CD14-positive monocyte (primary cell): ENCODE measurements at places on chromosomes 13 and 19.

DNA sequence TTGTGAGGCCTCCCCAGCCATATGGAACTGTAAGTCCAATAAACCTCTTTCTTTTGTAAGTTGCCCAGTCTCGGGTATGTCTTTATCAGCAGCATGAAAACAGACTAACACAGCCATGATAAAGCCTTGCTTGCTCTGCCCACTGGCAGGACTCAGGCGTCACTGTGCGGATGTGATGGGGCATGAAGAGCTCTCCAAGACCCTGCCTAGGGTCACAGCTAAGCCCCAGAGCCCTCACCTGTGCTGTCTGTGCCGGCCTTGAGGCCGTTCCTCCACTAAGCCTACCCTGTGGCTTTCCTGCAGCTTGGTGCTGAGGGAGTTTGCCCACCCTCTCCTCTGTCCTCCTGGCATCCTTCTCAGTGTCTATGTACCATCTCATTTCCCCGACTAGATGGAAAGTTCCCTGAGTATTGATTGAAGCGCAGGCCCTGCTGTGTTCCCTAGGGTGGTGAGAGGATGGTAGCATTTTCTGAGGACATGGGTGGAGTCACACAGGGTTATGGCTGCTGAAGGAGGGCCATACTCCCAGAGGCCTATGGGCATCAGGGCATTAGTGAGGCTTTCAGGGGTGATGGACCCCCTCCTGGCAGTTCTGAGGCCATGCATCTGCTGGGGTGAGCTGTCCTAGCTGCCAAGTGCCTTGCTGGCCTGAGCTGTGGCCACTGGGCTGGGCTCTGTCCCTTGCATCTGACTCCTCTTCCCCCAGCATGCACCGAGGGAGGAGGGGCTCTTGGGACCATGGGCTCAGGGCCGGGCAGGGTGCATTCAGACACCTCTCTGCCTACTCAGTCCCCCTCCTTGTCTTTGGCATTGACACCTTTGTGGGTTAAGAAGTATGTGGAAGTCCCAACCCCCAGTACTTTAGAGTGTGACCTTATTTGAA is 75.3 kb downstream of the TEX29 start:
- DNase-seq = no peak

DNA sequence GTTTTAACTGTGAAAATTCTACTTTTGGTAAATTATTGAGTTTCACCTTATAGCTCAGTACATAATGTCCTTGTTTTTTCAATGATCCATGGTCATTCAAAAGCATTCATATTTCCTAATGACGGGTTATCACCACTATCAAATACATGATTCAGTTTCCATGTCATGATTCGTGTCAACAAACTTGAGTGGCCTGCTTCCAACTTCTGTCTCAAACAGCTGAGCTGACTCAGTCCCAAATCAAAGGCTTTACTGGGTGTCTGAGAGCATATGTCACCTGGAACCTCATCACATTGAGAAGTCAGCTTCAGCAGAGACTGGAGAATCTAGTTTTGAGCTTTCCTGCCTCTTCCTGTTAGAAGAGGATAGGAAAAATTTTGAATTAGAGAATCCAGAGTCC is 40.3 kb upstream of the SGCG start:
- no peak for DNase-seq

GRCh38 chr13:52669677-52670076 is 17.0 kb downstream of the SUGT1 start:
- no peak for DNase-seq

DNA sequence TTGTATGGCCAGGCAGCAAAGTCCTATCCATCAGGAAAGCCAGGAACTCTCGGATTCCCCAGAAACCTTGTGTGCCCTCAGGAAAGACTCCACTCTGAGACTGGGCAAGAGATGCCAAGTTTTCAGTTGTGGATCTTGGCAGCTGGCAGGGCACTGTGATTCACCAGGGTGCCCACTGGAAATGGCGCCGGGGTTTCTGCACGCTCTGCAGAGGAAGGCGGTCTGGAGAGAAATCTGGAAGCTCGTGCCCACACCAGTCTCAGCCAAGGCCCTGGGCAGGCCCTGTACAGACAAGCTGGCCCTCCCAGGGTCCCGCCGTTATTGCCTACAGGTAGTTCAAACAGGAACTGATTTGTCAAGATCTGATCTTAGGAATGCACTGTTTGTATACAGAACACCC is 4.9 kb downstream of the NAPA start:
- DNase-seq = no peak

DNA sequence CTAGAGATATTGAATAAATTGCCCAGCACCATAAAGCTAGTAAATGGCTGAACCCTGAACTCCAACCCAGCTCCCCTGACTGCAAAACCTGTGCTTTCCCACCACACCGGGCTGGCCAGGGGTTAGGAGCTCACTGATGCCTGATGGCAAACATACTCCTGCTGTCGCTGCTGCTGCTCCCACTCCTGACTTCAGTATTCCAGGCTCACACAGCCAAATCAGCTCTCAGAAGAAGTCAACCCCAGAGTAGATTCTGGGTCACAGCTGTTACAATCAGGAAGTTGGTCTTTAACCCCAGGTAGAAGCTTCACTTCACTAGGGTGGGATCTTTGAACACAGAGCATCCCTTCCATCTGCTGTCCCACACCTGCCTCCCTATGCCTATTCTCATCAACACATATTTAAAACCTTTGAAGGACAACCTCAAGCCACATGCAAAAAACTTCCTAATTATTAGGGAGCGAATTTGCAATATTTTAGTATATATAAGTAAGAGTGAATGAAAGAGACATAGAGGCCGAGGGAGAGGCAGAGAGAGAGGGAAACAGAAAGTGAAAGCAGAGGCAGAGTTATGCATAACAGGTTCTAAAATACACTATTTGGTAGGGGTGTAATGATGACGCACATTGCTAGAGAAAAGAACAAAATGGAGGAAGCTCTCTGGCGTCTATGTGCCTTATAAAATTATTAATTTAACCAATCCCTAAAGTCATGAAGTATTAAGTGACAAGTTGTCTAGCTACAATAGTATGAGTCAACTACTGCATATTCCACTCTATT is 99.4 kb upstream of the SERP2 start:
- peak; percentile 74 for DNase-seq

DNA sequence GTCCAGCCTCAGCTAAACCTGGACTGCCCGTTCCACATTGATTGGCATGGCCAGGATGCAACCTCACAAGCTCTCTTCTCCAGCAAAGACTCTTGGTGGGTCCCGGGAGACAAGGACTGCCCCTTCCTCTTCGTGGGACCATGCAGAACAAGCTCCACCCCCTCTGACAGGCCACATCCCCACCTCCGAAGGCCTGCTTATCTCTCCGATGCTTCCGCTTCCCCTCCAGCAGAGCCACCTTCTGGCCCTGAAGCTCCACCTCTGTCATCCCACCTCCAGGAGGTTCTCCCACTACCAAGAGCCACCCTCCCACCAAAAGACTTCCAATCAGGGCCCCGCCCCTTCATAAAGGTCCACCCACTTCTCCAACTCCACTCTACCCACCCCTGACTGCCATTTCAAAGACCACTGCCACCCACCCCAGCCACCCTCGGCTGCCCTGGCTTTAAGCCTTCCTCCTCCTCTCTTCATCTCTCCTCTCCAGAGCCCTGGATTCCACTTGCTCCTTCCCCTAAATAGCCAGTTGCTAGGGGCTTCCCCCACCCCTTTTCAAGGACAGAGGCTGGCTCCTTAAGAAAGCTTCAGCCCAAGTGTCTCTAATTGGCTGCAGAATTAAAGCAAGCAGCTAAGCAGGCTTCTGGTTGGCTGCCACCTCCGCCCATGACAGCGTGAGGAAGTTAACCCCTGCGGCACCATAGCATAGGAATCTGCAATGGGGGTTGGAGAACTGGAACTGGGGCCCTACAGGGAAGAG is 9.9 kb downstream of the LRFN1 start:
- no peak for DNase-seq

DNA sequence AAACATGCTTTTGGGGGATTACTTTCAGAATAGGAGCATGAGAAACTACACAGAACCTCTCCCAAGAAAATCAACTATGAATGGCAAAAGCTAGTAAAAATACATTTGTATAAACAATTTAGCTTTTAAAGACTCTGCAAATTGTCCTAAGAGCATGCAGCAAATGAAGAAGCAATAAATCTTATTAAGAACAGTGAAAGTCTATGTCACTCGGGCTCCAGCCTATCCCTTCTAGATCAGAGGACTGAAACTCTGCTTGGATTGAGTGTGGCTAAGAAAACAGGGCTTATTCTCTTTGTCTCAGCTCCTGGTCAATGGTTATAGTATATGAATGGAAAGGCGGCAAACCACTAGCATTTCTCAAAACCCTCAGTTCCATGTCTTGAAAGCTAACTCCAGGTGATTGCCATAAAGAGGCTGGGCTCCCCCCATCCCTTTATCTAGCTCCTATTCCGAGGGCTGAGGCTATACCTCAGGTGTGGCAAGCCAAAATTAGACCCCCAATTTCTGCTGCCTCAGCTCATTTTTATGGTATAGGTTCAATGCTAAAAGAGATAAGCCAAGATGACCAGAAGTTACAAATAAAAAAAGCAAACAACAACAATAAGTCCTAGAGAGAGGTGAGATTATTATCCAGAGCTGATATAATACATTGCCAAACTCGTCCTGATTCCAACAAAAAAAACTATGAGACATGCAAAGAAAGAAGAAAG is 953.2 kb downstream of the SLITRK6 start:
- no peak for DNase-seq

GRCh38 chr13:77696006-77696878 is 1.2 kb upstream of the SLAIN1 start:
- no peak for DNase-seq

GRCh38 chr13:112358156-112358555 is 18.0 kb upstream of the SPACA7 start:
- DNase-seq = no peak

- DNase-seq = no peak
Measured at GRCh38 chr19:39518458-39518857, 3.5 kb downstream of the SELENOV start.

GRCh38 chr13:113122550-113123225 is at the start of gene F10:
F10 (plus strand) TSS chr13:113122799; CDS start chr13:113122856, 57 bp downstream.
- DNase-seq = no peak

DNA sequence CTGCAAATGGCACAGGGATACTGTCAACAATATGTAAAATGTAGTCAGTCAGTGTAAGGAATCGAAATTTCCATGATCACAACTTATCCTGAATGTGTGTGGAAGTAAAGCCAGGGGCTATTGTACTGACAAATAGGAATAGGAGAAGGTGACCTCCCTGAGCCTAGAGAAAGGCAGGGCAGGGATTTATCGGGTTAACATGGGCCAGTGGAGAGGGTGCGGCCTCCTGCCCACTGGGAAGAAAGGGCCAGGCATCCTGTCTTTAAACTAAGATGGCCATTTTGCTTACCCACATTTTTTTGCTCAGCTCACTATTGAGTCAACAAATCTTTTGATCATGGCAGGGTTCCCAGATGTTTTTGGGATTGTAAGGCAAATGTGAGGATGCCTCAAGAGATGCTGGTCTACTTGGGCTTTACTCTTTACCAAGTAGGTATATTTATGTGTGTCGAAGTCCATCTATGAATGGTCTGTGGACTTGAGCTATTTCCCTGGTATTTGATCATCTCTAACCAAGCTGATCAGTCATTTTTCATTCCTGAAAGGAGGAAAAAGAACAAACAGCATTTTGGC is 116.6 kb upstream of the RNF113B start:
- no peak for DNase-seq

- DNase-seq = no peak
Measured at GRCh38 chr19:42494321-42494720, 34.0 kb downstream of the CEACAM1 start.

GRCh38 chr19:55985254-55985653 is 1.3 kb upstream of the NLRP5 start:
- DNase-seq = no peak

DNA sequence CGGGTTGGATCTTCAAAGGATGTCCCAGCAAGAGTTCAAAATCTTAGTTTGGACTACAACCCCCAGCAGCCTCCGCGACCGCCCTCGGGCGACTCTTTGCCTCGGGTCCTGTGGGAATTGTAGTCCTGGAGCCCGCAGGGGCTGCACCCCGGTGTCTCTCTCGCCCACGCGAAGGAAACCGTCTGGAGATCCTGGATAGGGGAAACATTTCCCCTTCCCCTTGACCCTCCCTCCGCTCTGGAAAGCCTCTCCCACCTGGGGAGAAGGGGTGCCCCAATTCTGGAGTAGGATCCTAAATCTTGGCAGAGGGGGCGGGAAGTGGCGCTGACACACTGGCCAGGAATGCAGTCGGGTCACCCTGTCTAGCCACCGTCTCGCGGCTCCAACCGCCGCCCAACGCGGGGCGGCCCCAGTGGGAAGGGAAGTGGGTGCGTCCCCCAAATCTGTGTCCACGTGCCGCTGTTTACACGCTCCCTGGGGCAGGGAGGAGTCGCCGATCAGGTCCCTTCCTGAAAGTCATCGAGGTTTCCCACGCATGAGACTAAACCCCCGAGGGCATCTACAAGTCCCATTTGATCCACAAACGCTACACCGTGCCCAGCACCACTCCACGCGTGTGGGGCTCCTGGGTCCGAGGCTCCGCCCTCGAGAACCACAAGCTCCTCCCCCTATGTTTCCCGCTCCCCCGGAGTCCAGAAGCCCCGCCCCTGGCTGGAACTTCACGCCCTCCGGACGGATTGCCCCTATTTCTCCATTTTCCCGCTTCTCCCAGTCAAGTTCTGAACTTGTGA is 761 bp upstream of the PPP1R13L start:
- DNase-seq = peak; percentile 59

DNA sequence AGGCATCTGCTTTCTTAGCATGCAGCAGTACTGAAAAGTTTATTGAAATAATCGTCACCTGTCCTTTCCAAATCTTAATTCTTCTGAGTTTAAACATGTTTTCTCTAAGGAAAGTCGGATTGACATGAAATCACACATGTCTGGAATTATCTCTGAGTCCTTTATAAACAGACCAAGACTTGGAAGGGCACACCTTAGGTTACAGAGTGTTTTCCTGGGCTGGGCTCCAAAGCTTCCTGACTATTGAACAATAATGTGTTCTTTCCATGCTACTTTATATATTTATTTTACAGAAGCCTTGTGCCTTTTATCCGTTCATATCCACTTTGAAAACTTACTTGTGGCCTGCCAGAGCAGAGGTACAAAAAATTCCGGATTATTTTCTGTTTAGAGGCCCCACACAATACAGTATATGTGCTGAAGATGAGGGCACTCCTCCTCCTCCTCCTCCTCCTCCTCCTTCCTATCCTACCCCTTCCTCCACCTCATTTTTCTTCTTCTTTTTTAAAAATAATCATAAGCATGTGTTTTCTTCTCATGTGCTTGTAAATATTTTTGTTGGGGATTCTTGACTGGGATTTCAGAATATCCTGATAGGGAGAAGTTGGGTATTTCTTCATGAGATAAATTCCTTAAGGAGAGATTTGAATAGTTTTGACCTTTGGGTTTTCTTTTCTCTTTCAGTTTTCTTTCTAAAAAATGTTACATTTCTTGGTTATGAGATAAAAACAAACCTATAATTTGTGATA is 52.3 kb downstream of the LRCH1 start:
- no peak for DNase-seq
